Activated naive CD4-positive, alpha-beta T cell treated with Interleukin-2 at 50 U/mL for 16 hours (primary cell): ENCODE measurements at places on chromosomes 7 and 10.

GRCh38 chr10:80457554-80458262, 3.6 kb downstream of the TSPAN14 start:
- DNase-seq = no peak

- no peak for DNase-seq
These were observed 1140.0 kb upstream of the AUTS2 start for GRCh38 chr7:68458010-68458908.

DNA sequence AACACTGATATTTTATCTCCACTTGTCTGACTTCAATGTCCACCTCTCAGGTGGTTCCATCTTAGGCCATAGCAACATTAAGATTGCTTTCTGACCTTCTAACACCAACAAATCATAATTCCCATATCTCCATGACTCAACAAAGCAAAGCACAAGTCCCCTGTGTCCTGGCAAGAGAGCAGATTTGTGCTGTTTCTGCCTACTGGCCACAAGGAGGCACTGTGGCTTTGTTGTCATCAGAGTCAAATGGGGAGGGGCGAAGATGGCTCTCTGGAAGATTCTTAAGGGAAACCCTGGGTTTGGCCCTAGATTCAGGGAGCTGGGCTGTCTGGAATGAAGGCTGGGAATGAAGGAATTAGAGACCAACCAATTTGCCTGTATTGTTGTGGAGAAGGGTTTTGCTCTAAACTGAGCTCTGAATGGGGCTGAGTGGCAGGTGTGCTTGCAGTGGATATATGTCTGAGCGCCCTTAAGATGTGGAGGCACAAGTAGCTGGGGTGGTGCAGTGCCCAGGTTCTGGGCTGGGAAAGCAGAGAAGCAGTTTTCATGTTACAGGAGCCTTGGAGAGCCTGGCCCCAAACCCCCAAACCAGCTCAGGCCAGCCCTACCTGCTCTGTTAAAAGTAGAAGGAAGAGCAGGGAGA, 154.8 kb upstream of the PRSS58 start:
- DNase-seq = peak; percentile 25

GRCh38 chr7:99190359-99191009, 17.4 kb downstream of the KPNA7 start:
- no peak for DNase-seq

DNA sequence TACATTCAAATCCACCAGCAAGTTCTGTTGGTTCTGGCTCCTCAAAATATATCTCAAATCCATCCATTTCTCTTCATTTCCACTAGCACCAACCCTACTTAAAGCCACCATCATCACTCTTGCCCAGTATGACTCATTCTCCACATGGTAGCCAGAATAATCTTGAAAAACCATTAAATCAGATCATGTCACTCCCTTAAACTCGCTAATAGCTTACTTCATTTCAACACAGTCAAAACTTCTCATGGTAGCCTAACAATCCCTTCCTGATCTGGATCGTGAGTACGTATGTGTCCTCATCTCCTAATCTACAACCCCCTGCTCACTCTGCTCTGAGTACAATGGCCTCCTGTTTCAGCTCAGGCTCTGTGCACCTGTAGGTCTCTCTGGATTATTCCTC, 8.7 kb downstream of the EPC1 start:
- DNase-seq = no peak

DNA sequence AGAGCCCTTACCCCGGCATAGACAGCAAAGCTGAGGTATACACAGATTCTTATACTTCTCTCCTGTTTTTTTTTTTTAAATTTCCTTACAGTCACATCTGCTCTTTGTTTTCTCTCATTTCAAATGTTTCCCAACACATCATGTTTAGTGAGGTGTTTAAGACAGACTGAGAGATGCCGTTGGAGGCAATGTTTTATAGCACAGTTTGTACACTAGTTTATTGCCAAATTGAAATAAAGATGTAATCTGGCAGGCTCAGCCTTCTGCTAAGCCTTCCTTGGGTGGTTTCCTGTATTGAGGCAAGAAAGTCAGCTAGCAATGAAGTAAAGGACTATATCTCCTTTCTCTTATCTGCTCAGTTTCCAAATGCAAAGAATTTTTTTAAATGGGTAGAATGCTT, 393.4 kb downstream of the SORCS1 start:
- no peak for DNase-seq

- no peak for DNase-seq
These were observed 45.1 kb upstream of the OPTN start for GRCh38 chr10:13054844-13055243.

GRCh38 chr10:3467052-3467951, 294.7 kb upstream of the PITRM1 start:
- DNase-seq = peak; percentile 23

DNA sequence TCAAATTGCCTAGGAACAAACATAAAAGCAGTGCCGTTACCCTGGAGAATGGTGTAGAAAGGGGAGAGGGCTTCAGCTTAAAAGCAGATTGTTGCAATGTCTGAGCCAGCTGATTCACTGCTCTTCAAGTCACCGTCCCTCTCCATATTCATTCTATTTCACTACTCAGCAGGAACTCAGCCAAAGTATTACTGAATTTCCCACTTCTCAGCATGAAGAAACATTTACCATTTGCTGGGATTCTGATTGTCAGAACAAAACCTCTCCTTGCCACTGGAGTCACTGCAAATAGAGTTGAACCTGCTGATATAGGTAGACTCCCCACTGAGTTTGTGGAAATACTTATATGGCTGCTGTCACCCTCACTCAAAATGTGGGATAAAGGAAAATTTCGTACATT, 71.7 kb downstream of the PPP1R17 start:
- no peak for DNase-seq

GRCh38 chr7:25543210-25543609, 314.9 kb upstream of the NPVF start:
- DNase-seq = no peak

DNA sequence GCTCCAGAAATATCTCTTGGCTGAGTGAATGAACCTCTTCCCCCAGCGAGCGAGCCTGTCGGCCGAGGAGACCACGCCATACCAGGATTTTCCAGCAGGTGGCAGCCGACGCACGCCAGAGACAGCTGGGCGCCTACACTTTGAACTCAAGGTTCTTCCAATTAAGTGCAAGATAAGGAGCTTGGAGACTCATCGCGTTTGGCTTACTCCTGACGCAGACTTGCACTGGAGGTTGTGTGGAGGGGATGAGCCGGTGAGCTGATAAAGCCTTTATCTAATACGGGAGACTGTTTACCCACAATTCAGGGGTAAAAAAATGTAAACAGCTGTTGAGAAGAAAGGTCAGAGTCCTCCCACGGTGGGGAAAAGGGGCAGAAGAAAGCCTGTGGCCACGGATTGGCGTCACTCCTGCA, 45.9 kb upstream of the EMX2 start:
- DNase-seq = peak; percentile 73

GRCh38 chr7:30327813-30328212, 43.4 kb downstream of the ZNRF2 start:
- no peak for DNase-seq

DNA sequence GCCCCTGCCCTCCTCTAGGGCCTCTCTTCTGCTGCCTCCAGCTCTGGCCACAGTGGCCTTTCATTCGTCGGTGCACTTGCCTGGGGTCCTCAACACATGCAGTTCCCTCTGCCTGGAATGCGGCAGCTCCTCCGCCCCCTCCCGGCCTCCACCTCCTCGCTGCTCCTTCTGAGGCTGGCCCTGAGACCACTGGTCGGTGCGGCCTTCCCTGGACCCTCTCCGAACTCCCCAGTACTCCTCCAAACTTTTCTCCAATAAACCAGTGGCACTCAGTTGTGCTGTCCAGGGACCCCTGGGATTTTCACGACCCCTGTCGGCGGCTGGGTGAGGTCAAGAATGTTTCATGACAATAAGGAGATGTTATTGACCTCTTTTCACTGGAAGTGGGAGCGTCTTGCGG, 53.5 kb downstream of the BMS1 start:
- DNase-seq = no peak

- no peak for DNase-seq
These were observed 40.3 kb downstream of the AGAP3 start for GRCh38 chr7:151126491-151127137.

- DNase-seq = no peak
These were observed 31.9 kb downstream of the ZEB1 start for GRCh38 chr10:31350891-31351290.

DNA sequence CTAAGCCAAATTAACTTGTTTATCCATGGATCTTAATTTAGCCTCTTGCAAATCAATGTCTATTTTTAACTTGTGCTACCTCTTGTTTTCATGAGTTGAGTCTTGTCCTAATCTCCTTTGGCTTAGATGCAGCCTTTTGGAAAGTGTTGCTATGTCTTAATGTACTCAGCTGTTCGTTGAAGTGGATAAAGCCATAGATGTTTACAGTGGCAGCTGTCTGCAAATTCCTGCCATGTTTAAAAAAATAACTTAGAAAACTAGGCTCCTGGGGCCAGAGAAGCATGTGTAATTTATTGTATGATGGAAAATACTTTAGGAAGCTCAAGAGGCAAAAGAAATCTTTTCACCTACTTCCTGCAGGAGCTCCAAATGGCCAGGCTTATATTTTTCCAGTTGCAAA, 253.1 kb upstream of the RHOBTB1 start:
- no peak for DNase-seq

- peak; percentile 11 for DNase-seq
These were observed 30.7 kb downstream of the HTRA1 start for GRCh38 chr10:122492006-122492405.

GRCh38 chr10:60921633-60922032, 22.4 kb downstream of the RHOBTB1 start:
- DNase-seq = no peak

GRCh38 chr7:55018361-55019190, at the start of gene EGFR:
EGFR (plus strand) TSS chr7:55019017; CDS start chr7:55019278, 261 bp downstream.
- no peak for DNase-seq

- no peak for DNase-seq
These were observed 3.0 kb downstream of the PIP4K2A start for GRCh38 chr10:22711373-22711772.

DNA sequence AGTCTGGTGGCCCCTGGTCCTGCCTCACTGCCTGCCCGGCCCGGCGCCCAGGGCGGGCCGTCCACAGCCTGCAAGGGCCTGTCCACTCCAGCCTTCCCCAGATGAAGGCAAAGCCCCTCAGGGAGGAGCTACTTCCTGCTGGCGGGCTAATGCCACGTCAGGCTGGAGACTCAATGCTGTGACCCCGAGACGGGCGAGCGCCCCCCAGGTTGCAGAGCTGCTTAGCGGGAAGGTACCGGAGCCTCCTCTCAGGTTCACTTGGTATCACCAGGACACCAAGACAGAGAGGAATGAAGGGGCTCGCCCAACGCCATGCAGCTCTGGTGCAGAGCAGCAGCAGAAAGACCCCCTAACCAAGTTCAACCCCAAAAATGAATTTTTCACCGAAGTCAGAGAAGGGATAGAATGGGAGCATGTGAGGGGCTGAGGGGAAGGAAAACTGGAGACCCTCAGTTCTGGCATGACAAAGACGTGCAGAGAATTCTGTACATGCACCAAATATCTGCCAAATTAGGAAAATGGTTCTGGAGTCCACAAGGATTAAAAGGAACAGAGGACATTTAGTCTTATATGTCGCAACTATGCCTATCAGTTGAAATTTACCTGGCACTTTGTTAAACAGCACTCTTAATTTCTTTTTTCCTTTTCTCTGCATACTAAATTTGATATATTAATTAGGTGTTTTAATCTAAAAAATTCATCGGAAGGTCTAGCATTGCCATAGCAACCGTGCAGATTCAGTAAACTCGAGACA, 2.8 kb downstream of the STK32C start:
- DNase-seq = no peak

- no peak for DNase-seq
These were observed 4.2 kb downstream of the GLRX3 start for GRCh38 chr10:130140425-130140824.

- DNase-seq = no peak
These were observed 1.3 kb upstream of the POT1 start for GRCh38 chr7:124930655-124931597.

- DNase-seq = no peak
These were observed 144.5 kb downstream of the FRMD4A start for GRCh38 chr10:14186245-14186644.

DNA sequence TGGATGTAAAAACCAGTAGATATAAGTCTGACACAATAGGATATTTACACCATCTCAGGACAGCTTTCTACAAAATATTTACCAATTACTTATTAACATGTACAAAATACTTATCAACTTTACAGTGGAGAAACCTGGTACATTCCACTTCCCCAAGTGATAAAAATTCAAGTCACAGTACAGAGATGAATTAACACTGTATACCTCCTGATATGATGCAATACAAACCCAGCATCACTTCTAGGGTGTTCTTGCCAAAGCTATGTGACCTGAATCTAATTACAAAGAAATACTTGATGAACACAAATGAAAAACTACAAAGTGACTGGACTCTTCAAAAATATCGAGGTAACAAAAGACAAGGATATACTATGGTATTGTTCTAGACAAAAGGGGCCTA, 156.4 kb upstream of the FGFR2 start:
- DNase-seq = no peak

- DNase-seq = no peak
These were observed 101.4 kb upstream of the PDLIM1 start for GRCh38 chr10:95392217-95392584.

GRCh38 chr10:76178532-76179292, 747.3 kb downstream of the LRMDA start:
- DNase-seq = no peak

- no peak for DNase-seq
These were observed 217.1 kb downstream of the DIP2C start for GRCh38 chr10:472241-472910.

DNA sequence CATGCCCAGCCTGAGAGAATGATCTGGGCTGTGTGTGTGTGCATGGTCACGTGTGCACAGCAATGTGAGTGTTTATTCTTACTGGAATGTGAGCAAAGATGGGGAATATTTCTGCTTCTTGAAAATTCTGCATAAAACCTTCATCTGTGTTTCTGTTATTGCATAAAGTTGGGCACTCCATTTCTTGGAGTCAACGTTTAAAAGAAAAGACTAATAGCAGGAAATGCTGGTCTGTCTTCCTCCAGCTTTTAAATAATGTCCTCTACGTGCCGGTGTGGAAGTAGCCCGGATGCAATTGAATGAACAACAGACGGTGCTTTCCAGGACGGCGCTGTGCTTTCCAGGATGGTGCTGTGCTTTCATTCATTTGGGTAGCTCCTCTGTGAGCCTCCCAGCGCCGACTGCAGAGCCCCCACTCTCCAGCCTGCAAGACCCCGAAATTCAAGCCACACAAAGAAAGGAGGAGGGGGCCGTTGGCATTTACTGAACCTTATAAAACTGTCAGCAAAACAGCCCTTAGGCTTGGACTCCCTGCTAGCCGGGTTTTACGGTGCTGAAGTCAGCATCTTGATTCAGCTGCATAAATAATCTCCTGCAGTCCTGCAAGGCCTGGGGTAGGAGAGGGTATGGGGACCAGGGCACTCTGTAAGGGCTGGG, 158.2 kb upstream of the PRKCQ start:
- DNase-seq = no peak

- DNase-seq = no peak
These were observed 20.8 kb downstream of the MICU1 start for GRCh38 chr10:72605122-72605521.
